ENCODE measurements at places on chromosomes 5 and 9. TPM values are rescaled to one million over a fixed set of nuclear protein-coding genes. Genes with fewer than 3 reads are reported as not detected.
A peak's percentile ranks its signal among the peaks of the same experiment; 100 is the strongest.

- DNase-seq, result peak; percentile 17
Measured at GRCh38 chr9:17531642-17532254, 47.1 kb upstream of the SH3GL2 start.

DNA sequence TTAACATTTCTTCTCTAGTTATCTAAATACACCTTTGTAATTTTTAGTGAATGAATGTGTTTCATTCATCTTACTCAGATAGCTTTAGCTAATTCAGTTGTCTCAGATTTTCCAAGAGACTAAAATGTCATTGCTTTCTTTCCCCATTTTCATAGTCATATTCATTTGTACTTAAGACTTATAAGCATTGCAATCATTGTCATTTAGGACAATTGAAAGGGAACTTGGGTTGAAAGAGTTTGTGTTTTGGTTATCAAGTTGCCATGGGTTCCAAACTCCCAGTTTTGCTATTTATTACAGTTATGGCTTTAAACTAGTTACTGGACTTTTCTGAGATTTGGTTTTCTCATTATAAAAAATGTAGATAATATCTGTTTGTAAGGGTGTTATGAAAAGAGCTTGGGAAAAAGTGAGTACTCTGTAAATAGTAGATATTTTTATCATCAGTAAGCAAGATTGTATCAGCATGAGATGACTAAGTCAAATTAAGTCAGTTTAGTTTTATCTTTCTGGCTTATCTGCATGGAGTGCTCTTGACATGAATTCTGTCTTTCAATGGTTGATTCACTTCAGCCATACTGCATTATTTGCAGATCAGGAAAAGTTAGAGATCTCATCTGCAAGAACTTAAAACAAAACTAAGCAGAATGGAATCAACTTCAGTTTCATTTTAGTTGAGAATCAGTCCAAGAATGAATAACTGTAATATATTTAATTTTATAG is 107.5 kb downstream of the PBX3 start:
- no peak for DNase-seq

GRCh38 chr9:108634672-108635462 is 220.9 kb downstream of the ACTL7B start:
- DNase-seq, result no peak

DNA sequence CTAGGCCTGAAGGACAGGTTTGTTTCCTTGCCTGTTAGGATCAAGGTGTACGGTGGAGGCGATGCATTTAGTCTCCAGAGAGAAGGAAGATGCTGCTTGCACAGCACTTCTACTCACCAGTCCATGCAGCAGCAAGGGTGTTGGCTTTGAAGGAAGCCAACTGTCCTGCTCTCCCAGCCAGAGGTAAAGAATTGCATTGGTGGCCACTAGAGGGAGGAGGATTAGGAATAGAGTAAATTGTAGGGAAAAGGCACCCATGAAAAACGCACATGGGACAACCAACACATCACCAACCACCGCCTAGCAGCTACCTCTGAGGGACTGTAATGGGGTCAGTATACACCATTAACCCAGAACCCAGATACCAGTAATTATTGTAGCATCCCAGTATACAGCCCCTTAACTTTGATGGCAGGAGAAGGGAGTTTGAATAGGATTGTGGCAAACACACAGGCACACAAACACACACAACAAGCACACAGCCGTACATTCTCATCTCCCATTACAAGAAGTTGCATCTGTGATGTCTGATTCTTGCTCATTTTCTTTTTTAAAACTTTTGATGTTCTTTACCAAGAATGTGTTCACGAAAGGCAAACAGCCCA is 267.7 kb downstream of the ADAMTS6 start:
- DNase-seq, result peak; percentile 45

DNA sequence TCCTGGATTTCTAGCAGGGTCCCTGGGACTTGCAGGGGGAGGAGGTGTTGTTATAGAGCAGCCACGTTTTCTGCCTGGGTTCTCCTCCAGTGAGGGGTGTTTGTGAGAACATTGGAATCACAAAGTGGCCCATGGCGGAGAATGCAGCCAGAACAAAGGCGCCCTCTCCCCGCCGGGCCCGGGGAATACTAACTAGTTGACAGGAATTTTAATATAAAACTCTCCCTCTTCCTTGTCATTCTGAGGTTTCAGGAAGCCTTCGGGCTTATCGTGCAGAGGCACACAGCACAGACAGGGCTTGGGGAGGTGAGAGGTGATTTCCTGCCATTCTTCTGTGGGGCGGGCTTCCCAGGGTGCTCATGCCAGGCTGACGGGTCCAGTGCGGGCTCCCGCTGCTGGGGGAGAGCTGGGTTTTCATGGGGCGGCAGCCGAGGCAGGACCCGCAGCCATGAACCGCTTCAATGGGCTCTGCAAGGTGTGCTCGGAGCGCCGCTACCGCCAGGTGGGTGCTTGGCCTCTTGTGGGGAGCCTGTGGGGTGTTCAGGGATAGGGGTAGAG is 37.7 kb downstream of the RGS3 start:
- peak; percentile 93 for DNase-seq

GRCh38 chr9:89605465-89606048 is 745 bp downstream of the GADD45G start:
- peak; percentile 24 for DNase-seq

- DNase-seq, result no peak
Measured at GRCh38 chr5:4275232-4275631, 679.6 kb downstream of the IRX1 start.

- no peak for DNase-seq
Measured at GRCh38 chr5:54772684-54773083, 212.7 kb downstream of the ESM1 start.

- DNase-seq, result no peak
Measured at GRCh38 chr5:51172903-51173626, 210.2 kb upstream of the ISL1 start.

GRCh38 chr5:30450153-30450552 is 743.3 kb upstream of the CDH6 start:
- no peak for DNase-seq

DNA sequence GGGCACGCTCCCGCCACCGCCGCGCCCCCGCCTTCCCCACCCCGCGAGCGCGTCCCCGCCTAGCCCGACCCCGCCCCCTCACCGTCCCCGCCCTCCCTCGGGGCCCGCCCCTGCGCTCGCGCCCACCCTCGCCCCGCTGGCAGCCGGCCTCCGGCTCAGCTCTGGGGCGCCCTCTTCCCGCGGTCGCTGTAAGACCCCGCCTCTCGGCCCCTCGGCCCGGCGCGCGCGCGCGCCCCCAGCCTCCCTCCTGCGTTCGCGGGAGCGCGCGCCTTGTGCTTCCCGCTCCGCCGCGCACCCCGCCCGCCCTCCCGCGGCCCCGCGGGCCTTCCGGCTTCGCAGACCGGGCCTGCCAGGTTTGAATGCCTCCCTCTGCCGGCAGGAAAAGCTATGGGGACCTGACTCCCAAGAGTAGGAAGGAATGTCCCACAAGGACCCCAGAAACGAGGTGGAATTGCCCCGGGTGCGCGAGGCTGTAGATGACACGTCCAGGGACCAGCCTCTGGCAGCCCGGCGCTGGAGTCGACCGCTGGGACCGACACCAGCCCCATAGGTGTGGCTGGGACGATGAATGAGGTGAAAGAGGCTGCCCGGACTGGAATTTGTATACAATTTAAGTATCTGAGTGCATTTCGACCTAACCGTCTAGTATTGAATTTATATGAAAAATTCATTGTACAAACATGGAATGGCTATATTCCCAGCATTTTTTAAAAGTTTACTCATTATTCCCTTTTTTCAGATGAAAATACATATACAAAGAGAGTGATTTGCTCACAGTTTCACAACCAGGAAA is 416 bp upstream of the PTBP3 start:
- peak; percentile 90 for DNase-seq

GRCh38 chr5:2896371-2897275 is 145.1 kb upstream of the IRX2 start:
- DNase-seq, result no peak

GRCh38 chr5:143694357-143694756 is 117.6 kb upstream of the HMHB1 start:
- DNase-seq, result no peak

The RLN2 gene
- total RNA-seq, result 0.38 TPM

The PCDHA7 gene
- 0.13 TPM for total RNA-seq

GRCh38 chr5:119808474-119808873 is 179.1 kb downstream of the FAM170A start:
- DNase-seq, result no peak

- no peak for DNase-seq
Measured at GRCh38 chr5:178360222-178360925, 127.8 kb upstream of the PHYKPL start.

The CCL27 gene
- not detected for total RNA-seq

DNA sequence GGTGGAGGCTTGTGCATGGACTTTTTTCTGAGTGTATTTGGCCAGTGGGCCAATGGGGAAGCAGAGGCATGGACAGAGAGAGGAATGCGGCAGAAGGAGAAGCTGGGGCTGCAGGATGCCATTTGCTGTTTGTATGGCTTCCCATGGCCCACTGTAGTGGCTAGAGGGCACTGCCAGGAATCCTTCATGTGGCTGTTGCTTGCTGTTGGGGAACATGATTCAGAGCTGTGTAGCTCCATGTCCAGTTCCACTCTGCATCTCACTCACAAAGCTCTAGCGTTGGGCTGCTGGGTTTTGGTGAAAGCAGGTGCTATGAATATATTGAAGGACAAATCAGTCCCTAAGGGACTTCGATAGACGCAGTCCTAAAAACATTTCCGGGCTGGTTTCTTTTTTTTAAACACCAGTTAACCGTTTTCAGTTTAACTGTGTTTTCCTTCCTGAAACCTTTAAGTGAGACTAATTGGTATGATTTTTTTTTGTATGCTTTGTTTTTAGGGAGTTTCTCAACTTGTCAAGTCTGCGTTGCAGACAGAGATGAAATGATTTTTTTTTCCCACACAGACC is 51.3 kb downstream of the SLC22A5 start:
- peak; percentile 40 for DNase-seq

DNA sequence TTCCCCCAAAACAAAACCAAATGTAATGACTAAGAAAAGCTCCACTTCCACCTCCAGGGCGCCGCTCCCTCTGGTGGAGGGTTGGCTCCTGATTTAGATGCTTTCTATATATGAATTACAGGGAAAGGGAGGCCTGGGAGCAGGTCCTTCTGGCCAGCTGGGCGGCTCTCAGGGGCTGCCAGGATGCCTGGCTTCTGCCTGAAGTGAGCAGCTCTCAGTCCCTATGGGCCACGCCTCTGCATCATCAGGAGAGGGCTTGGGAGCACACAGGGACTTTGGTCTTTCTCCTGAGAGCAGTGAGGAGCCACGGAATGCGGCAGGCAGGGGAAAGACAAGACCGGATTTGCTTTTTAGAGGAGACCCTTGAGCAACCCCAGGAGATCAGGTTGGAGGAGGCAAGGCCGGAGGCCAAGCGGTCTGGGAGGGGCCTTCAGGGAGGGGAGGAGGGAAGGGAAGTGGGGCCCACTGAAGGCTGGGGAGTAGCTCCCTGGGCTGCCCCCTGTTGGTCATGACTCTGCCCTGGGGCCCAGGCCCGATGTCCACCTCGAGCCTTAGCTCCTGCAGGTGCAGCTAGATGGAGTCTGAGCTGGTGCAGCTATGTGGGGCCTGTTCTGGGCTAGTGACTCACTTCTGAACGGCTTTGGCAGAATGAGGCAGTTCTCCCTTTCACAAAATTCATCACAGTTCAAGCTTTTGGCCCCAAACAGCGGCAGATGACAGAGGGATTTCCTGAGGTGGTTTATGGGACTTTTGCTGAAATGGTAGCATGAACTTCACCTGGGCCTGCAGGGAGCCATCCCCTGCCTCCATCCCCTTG is 11.3 kb upstream of the GRHPR start:
- DNase-seq, result no peak

The RANBP3L gene
- total RNA-seq, result under 0.01 TPM

DNA sequence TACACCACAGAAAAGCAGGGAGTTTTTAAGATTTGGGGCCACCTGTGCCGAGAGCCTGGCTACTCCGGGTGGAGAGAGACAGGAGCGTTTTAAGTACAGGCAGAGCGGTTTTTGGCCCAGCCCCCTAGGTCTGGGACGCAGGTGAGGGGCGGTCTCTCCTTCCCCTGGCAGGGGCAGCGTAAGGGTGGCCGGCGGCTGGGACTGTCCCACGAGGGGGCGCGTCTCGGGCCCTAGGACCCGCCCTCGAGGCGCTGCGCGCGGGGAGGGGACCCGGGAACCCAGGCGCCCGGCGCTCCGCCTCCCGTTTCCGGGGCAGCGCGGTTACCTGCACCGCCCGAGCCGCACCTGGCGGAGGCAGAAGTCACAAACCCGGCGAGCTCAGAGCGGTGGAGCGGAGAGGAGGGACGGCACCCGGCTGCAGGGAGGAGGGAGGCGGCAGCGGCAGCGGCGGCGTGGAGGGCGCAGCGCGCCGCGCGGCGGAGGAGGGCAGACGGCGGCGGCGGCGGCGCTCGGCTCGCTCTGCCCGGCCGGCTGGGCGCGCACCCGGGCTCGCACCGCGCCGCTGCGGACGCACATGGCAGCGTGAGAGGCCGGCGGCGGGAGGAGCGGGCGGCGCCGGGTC is at the start of gene WWC1:
WWC1 (plus strand) TSS at position 304 of the 622 bp plus-strand sequence. CDS start 508 bp downstream, outside the sequence.
- peak; percentile 19 for DNase-seq

The ZNF618 gene
- 6.8 TPM for total RNA-seq

The INSL6 gene
- not detected for total RNA-seq

- no peak for DNase-seq
Measured at GRCh38 chr9:125820100-125820804, 73.1 kb downstream of the PBX3 start.

DNA sequence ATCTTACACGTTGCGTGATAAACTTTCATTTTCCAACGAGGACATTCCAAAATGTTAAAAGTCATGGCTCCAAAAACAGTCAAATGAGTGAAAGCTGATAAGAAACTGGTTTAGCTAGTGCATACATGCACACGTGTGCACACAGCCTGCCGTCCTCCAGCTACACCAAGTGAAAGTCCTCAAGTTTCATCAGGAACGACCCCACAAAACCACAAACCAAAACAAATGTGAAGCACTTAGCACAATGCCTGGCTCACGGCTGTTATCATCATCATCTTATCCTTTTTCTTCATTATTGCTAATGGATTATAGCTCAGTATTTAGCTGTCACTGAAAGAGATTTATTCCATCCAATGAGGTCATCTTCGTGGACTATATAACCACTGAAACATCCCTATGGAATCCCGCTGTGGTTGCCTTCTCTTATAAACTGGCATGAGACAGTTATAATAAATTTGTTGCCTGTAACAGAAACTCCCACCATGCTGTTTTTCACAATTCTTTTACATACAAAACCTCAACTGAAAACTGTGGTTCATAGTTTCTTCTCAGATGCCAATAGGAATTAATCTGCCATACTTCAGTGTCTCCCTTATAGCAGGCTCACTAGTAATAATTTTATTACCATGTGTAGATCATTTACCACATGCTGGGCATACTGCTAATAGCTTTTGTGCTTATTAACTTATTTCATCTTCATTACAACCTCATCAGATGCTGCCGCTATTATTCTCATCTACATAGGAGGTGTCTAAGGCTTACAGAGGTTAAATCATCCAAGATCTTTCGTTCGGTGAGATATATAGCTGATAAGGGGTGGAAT is 56.1 kb downstream of the SAXO1 start:
- DNase-seq, result no peak

DNA sequence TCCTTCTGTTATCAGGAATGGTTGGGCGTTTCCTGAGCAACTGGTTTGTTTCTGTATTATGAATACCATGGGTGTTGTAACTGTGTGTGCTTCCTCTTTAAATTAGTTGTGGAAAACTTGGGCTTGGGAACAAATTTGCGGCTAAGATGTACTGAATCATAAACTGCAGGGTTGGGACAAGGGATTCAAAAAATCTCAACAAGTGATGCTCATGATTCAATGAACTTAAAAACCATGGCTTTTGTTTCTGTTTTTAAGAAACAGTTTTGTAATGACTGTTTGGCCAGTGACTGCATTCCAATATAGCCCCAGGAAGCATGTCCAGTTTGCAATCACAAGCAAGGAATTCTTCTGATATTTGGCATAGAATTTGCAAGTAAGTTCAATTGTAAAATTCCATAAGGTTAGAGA is 657.5 kb upstream of the WWC1 start:
- DNase-seq, result no peak

The FRMPD1 gene
- total RNA-seq, result not detected
